AG08395 (cell line): ENCODE measurements at places on chromosomes 5 and 9.

- DNase-seq = no peak
Observed at GRCh38 chr9:88828492-88828974, 162.7 kb upstream of the S1PR3 start.

DNA sequence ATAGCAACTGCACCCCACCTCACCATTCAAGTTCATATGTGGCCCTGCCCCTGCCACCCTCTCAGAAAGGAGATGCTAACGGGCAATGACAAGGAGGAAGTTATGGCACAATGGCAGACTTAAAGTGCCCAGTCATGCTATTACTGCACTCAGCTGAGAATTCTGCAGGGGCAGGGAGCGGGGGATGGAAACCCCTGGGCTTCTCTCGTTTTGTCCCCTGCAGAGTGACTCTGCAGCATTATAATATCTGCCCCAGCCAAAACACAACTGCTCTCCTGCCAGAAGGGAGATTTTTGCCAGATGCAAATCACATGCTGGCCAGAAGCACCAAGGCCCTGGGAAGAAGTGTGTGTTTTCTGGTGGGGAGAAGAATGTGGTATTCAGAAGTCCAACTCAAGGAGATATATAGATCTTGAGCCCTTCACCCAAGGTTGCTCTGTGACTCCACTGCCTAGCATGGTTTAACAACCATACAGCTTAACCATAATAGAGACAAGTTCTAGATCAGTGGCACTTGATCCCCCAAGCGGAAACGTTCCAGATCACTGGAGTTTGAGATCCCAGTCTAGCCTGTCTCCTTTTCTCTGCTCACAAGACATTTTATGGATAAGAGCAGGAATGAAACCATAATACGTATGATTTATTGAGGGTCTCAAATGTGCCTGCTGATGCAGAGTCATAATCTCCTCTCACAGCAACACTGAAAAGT lies 207.0 kb upstream of the MAP3K1 start:
- DNase-seq = peak; percentile 31

GRCh38 chr9:78267889-78268288 lies 29.0 kb upstream of the PSAT1 start:
- DNase-seq = no peak

DNA sequence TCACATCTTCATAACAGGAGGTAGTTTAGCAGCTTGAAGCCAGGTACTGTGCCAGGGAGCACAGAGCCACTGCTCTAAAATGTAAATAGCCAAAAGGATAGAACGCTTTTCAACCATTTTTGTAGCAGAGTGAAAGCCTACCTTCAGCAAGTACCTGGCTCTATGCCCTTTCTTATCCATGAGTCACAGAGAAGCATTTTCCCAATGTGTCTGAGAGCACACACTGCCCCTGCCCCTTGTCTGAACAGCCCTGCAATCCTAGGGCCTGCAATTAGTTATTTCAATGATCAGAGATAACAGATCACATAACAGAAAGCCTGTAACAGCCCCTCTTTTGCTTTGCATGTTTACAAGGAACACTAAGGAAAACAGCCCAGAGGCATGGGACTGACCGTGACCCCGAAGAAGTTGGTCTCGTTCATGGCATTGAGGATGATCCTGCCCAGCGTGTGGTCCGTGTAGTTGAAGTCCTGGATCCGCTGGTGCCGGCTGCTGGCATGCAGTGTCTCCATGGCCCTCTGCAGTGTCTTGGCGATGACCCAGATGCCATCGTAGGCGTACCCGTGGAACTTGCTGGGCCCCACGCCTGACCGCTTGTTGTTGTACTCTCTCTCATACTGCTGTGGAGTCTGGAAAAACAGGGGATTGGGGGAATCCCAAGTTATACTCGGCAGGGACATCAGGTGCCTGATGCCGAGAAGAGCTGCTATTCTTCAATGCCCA lies 198.3 kb upstream of the TBC1D2 start:
- DNase-seq = no peak

GRCh38 chr5:174189654-174190541 lies 144.4 kb downstream of the NSG2 start:
- DNase-seq = no peak
